ENCODE measurements at places on chromosomes 7 and 10.

DNA sequence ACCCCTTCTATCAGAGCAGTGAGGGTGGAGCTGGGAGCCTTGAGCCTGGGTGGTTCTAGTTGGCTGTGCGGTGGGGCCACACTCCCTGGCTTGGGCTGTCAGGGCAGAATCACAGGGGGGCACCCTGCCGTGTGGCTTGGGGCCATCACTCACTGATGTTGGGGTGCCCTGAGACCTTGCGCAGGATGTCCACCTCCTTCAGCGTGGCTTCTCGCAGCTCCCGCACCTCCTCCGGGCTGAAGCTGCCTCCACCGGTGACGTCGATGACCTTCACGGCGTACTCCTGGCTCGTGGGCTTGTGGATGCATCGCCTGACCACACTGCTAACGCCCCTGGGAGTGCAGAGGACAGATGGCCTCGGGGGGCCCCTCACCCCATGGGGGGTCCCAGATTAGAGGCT, 5.3 kb downstream of the PHKG1 start:
- no peak for DNase-seq

- no peak for DNase-seq
Observed at GRCh38 chr7:27520815-27521790, 141.6 kb downstream of the HIBADH start.

GRCh38 chr7:28539289-28539981, 127.1 kb downstream of the CREB5 start:
- DNase-seq = no peak

DNA sequence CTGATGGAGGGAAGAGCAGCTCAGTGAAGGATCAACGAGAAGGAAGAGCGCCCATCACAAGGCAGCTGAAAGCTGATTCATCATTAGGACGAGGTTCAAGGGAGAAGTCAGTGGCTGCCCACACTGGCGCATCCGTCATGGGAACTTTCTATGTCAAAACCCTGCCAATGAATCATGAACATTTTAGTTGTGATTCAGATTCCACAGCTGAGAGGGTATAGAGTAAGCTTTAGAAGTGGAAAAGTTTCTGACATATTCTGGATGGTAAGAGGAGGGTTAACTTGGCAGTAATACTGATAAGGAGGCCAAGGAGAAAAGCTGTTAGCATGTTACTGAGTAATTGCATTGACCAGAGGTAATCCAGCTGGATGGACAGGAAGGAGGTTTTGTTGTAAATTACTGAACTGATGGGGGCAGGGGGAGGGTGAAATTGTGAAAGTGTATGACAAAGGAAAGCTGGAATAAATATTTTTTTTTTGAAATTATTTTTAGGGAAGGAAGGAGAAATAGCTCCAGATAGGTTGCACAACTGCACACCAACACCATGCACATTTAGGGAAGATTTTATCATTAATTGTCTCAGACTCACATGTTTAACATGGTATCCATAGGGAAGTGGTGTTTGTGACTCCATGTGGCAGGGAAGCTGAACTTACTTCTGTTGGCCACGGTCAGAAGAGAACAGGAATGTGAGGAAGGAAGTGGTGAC, 78.3 kb upstream of the NRP1 start:
- peak; percentile 54 for DNase-seq

DNA sequence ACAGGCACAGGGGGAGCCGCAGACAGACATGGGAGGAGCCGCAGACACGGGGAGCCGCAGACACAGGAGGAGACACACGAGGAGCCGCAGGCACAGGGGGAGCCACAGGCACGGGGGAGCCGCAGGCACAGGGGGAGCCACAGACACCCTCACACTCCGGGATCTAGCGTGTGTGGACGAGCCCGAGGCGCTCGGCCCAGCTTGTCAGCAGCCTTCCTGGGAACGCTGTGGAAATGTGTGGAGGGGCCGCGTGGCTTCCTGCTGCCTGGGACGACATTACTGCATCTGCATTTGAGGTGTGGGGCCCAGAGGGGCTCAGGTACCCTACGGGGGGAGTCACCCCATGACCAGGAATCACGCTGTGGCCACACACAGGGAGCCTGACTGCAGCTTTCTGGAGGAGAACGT, 313.2 kb downstream of the PTPRN2 start:
- DNase-seq = no peak

GRCh38 chr7:68399991-68400590, 1198.2 kb upstream of the AUTS2 start:
- DNase-seq = no peak

- DNase-seq = no peak
Observed at GRCh38 chr10:126384269-126384873, 3.9 kb downstream of the ADAM12 start.

DNA sequence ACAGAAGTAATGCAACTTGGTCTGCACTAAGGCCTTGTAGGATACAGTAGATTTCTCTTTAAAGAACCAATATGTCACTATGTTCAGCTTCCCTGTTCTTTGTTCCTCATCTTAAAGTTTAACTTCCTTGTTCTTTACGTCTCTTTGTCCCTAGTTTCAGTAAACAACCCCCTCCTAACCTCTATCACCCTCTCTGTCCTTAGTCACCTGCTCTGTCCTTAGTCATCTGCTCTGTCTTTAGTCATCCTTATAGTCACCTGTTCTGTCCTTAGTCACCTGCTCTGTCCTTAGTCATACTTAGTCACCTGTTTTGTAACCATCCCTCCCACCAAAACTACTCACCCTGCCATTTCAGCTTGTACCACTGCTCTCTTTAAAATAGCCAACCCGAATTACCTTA, 144.6 kb upstream of the TMEM106B start:
- DNase-seq = no peak

- DNase-seq = no peak
Observed at GRCh38 chr7:7805511-7806153, 87.2 kb upstream of the RPA3 start.

Data from HS-27A (cell line).